ENCODE measurements at places on chromosomes 7 and 10. TPM values are rescaled to one million over a fixed set of nuclear protein-coding genes. Genes with fewer than 3 reads are reported as not detected.

DNA sequence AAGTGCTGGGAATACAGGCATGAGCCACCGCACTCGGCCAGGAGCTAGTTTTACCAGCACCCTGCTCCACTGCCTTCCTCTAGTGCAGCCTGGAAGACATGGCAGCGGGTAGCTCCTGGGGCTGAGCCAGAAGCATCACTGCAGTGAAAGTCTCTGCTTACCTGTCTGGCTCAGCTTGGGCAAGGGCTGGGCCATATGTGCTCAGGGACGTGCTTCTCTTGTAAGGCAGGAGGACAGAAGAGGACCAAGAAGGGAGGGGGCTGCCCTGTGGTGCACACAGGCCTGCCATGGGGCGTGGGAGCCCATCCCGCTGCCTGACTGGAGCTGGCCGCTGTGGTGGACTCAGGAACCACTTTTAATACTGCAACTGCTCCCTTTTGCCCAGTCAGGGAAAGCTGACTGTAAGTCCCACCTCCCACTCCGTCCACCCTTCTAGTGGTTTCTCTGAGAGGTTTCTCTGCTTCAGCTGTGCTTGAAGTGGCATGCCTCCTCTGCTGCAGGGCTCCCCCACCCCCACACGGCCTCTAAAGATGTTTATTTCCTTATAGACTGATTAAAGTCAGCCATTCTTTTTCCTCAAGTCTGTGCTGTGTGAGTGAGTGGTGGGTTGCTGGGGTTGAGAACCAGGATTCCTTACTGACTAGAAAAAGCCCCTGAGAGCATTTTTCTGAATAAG lies 25.3 kb upstream of the C10orf95 start:
- H3K27ac ChIP-seq, result peak overlapping the region; percentile 8
- H3K36me3 ChIP-seq, result peaks cover 18% of the 10 kb centered on the region
- H3K27me3 ChIP-seq, result no peaks in the 10 kb centered on the region

DNA sequence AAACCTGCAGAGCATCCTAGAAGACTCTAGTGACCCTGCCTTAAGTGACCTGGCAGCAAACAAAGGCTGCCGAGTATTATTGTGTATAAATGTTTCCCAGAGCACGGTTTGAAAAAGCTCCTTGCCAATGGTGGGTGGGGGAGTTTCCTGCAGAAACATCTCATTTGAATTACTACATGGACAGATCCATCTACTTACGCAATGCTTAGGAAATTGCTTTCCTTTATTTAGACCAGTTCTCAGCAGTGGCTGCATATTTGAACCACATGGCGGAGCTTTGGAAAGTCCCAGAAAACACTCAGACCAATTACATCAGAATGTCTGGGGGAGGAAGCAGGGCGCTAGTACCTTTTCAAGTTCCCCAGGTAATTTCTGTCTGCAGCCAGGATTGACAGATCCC lies 560.9 kb downstream of the SDK1 start:
- no peaks in the 10 kb centered on the region for H3K27me3 ChIP-seq
- no peak for DNase-seq
- H3K4me3 ChIP-seq, result no peak overlapping the region
- H3K36me3 ChIP-seq, result no peaks in the 10 kb centered on the region

MEIG1 gene
- total RNA-seq, result not detected

VSTM4 gene
- not detected for total RNA-seq

IRF5 gene
- 13.5 TPM for total RNA-seq

Data from CD4-positive, CD25-positive, alpha-beta regulatory T cell (primary cell).